T-helper 1 cell treated with Interleukin-12 subunit alpha and Interleukin-12 subunit beta and Interleukin-4 antibody, amounts not matched to agents 30 ng/mL and 1 ng/mL, for 36 hours (primary cell): ENCODE measurements at places on chromosomes 5 and 9. TPM values are rescaled to one million over a fixed set of nuclear protein-coding genes. Genes with fewer than 3 reads are reported as not detected.

GFRA3 gene
- total RNA-seq: 0.10 and 0.17 TPM in 2 replicates

GM2A gene
- total RNA-seq: 33.1 and 36.0 TPM in 2 replicates

FBP2 gene
- total RNA-seq: not detected in 2 replicates

IFNA10 gene
- not detected in 2 replicates for total RNA-seq

GPR151 gene
- not detected in 2 replicates for total RNA-seq
